Dermis lymphatic vessel endothelial cell (primary cell): ENCODE measurements at places on chromosomes 7 and 10. TPM values are rescaled to one million over a fixed set of nuclear protein-coding genes. Genes with fewer than 3 reads are reported as not detected.

GNG11 gene
- total RNA-seq = 395 and 576 TPM in 2 replicates

NKX1-2 gene
- total RNA-seq = not detected in 2 replicates

ETV1 gene
- total RNA-seq = 5.6 and 13.9 TPM in 2 replicates

SYT15 gene
- total RNA-seq = 0.54 and 2.2 TPM in 2 replicates

AKR1C1 gene
- 51.5 and 55.6 TPM in 2 replicates for total RNA-seq

CPA2 gene
- total RNA-seq = not detected in 2 replicates

ALOX5 gene
- total RNA-seq = not detected in 2 replicates

ADO gene
- total RNA-seq = 10.7 and 12.9 TPM in 2 replicates

WNT8B gene
- not detected in 2 replicates for total RNA-seq

TAS2R41 gene
- not detected in 2 replicates for total RNA-seq

CREB5 gene
- 2.1 and 8.1 TPM in 2 replicates for total RNA-seq

GPNMB gene
- total RNA-seq = 0.09 and 0.11 TPM in 2 replicates

HOXA6 gene
- total RNA-seq = 1.8 and 2.7 TPM in 2 replicates

GRID2IP gene
- under 0.01 and 0.09 TPM in 2 replicates for total RNA-seq

FAM25C gene
- not detected in 2 replicates for total RNA-seq

GNAI1 gene
- total RNA-seq = 27.1 and 33.2 TPM in 2 replicates

MACC1 gene
- total RNA-seq = under 0.01 TPM in 2 replicates

HOXA11 gene
- 0.09 and 0.11 TPM in 2 replicates for total RNA-seq

LRRD1 gene
- total RNA-seq = not detected in 2 replicates

VWA2 gene
- total RNA-seq = not detected in 2 replicates

KNDC1 gene
- total RNA-seq = not detected in 2 replicates

CPXM2 gene
- under 0.01 TPM in 1 of 2 replicates, not detected in the other for total RNA-seq

SEMA3A gene
- total RNA-seq = 74.7 and 135 TPM in 2 replicates

DOCK1 gene
- 97.5 and 120 TPM in 2 replicates for total RNA-seq

ADRB1 gene
- 2.8 and 11.1 TPM in 2 replicates for total RNA-seq

AOC1 gene
- total RNA-seq = not detected in 2 replicates

GRID1 gene
- total RNA-seq = not detected in 2 replicates

ZFAND4 gene
- 3.8 and 5.3 TPM in 2 replicates for total RNA-seq

DEPP1 gene
- 104 and 241 TPM in 2 replicates for total RNA-seq

CCT6A gene
- total RNA-seq = 192 and 228 TPM in 2 replicates

MYL10 gene
- not detected in 2 replicates for total RNA-seq

RTKN2 gene
- total RNA-seq = under 0.01 and 0.09 TPM in 2 replicates

C10orf67 gene
- total RNA-seq = under 0.01 TPM in 1 of 2 replicates, not detected in the other

ENO4 gene
- under 0.01 TPM in 1 of 2 replicates, not detected in the other for total RNA-seq

CYP2W1 gene
- total RNA-seq = not detected in 2 replicates

STEAP4 gene
- total RNA-seq = not detected in 2 replicates

FAM204A gene
- total RNA-seq = 42.6 and 64.4 TPM in 2 replicates

GIMAP4 gene
- total RNA-seq = 250 and 389 TPM in 2 replicates

GPR141 gene
- total RNA-seq = not detected in 2 replicates

LRRN3 gene
- not detected in 2 replicates for total RNA-seq

DOCK4 gene
- 65.9 and 71.8 TPM in 2 replicates for total RNA-seq

NANOS1 gene
- 0.43 and 0.54 TPM in 2 replicates for total RNA-seq

CALHM3 gene
- not detected in 2 replicates for total RNA-seq
